CD4-positive, alpha-beta T cell treated with Interleukin-2 at 100 ng/mL for 4 hours (primary cell): ENCODE measurements at places on chromosomes 5 and 9.
A peak's percentile ranks its signal among the peaks of the same experiment; 100 is the strongest.

GRCh38 chr9:70816891-70817290, 304.5 kb downstream of the TRPM3 start:
- DNase-seq, result no peak

- no peak for DNase-seq
Observed at GRCh38 chr9:89929673-89930480, 325.1 kb downstream of the GADD45G start.

DNA sequence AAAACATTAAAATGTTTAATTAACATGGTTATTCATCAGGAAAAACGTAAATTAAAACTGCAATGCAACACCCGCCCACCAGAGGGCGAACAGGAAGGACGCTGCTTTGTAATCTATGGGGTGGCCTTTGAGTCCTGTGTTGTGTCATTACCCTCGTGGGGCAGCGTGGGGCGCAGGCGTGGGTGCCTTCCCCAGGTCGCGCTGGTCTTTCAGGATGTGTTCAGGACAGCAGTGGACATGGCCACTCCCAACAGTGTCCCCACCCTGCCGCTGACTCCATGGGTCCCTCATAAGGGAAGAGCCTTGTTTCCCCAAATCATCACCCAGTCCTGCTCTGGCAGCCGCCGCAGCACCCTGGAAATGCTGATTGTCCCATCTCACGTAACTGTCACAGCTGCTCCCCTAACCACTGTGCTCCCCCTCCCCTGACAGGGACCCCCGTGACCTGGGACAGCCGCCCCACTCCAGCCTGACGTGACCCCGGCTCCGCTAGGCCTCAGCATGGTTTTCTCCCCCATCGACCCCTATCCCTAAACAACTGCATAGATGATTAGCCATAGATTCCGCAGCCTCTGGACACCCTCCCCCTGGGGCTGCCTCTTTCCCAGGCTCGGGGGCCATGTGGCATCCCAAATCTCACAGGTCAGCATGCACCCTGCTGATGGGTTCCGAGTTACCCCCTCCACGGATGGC, 36.4 kb downstream of the GLT6D1 start:
- DNase-seq, result peak; percentile 58

DNA sequence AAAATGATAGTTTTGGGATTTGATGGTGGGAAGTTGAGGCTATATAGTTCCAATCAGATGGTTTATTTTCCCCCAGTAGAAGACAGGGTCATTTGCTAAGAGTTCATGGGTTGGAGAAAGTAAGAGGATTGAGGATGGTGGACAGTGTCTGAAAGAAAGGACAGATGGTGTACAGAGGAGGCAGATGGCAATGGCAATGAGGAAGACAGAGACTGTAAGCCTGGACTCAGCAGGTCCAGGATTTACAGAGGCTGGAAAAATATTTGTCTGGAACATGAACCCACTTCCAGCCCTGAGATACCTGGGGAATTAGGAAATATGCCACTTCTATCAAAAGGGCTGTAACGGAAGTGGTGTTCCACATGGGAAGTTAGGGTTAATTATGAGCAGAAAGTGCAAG, 84.5 kb downstream of the PCSK1 start:
- DNase-seq, result no peak

- DNase-seq, result no peak
Observed at GRCh38 chr9:19290103-19290502, 59.6 kb downstream of the DENND4C start.
